ENCODE measurements at places on chromosomes 3 and 15.

- DNase-seq: no peak
Measured at GRCh38 chr3:133371676-133372075, 28.2 kb upstream of the BFSP2 start.

- no peak for DNase-seq
Measured at GRCh38 chr3:13251166-13251903, 168.8 kb downstream of the NUP210 start.

DNA sequence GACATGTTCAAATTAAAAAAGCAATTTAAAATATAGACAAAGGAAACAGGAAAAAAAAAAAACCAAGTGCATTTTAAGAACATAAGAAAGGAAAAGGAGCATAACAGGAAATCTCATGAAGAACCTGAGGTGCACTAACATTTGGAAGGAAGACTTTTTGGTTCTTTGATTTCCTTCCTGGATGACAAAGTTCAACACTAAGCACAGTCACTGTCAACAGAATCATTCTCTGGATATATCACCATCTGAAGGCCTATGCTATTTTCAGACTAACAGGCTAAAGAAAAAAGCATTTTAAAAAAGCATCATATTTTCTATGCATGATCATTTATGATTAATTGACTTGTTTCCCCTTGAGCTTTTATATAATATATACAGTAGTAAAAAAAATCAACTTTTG is 349.6 kb downstream of the PLCL2 start:
- no peak for DNase-seq

DNA sequence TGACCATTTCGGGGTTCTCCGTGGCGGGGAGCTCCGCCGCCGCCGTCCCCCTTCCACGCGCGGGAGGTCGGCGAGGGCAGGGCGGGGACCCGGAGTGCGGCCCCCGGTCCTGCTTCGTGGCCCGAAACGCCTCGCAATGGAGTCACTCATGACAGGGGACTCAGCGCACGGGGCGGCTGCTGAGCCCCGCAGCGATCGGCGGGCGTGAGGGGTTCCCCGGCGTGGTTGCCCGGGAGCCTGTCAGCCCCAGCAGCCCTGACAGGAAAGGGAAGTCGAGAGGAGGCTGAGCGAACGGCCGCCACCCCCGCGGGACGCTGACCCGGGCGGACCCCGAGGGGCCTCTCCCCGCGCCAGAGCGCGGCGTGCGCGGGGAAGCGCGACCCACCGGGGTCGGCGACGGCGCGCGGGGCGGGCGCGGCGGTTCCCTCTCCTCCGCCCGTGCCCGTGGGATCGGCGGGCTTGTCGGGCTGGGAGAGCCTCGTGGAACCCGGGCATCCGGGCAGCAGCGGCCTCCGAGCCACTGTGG is 564 bp upstream of the PIGZ start:
- DNase-seq: peak; percentile 41

DNA sequence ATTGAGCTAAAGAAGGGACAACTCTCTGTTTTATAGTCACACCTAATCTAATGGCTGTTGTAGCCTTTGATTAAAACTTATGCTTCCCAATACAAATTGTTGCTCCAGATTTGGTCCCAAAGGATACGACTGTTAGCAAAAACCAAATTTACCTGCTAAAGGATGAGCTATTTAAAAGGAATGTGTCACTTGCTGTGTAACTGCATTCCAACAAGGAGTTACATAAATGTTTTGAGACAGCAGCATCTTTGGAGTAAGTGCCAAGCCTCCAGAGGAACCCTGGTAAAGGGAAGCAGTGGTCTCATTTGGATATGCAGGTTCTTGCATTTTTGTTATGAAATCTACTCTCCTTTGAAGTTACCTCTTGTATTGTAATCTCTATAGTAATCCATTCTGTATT is 233.3 kb downstream of the THSD4 start:
- DNase-seq: no peak

DNA sequence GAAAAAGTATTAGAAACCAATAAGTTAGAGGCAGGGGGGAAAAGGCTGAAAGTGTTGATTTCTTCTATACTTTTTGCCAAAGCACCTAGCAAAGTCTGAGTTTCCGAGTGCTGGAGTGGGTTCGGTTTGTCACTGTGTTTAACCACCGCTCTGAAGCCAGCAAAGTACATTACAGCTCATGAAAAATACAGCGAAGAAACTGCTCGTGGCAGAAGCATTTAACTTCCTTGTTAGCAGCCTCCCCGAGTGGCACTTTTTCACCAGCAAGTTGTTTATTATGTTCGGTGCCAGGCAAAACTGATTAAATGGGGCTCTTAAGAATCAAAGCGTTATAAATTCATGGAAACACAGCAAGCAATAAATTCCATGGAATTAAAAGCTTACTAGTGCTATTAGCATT is 313.6 kb downstream of the FOXP1 start:
- DNase-seq: peak; percentile 6

GRCh38 chr3:138947495-138948121 is 591 bp downstream of the FOXL2NB start:
- DNase-seq: no peak

DNA sequence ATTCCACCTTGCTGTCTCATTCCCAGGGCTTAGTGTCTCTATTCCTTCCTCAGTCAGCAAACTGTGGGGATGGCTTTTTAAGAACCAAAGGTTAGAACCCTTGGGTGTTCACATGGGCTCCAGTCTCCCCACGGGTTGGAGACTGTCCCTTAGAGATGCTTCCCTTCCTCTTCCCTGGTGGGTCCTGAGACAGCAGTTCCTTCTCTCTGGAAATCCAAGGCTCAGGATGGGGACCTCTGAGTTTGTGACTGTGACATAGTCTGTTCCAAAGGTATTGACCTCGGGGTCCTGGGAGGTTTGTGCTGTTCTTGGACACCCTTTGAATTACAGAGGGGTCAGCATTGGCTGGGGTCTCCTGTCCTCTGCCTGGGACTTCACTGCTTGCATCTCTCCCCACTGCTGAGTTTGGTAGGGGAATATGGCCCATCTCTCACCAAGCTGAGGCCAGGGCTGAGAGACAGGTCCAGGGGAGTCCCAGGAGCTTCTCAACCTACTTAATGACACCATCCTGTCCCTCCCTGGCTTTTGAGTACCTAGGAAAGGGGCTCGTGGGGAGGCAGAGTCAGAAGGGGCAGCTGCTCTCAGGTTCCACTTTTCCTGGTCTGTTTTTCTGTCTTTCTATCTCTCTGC is 1.5 kb downstream of the GRM2 start:
- no peak for DNase-seq

DNA sequence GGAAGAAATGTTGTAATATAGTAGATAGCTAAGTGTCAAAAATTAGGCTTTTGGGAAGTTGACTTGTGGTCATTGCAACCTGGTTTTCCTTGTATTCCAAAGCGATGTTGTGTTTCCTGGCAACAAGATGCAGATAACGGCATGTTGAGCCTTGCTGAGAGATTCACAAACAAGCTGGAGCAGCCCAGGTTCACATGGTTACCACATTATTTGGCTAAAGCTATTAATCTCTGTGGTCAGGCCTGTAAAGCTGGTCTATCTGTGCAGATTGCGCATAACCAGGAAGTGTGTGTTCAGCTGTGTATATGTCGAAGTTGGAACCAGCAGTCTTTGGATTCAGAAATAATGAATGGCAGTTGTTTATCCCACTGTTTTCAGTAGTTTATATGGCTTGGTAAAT is 6.6 kb downstream of the TIPARP start:
- no peak for DNase-seq

DNA sequence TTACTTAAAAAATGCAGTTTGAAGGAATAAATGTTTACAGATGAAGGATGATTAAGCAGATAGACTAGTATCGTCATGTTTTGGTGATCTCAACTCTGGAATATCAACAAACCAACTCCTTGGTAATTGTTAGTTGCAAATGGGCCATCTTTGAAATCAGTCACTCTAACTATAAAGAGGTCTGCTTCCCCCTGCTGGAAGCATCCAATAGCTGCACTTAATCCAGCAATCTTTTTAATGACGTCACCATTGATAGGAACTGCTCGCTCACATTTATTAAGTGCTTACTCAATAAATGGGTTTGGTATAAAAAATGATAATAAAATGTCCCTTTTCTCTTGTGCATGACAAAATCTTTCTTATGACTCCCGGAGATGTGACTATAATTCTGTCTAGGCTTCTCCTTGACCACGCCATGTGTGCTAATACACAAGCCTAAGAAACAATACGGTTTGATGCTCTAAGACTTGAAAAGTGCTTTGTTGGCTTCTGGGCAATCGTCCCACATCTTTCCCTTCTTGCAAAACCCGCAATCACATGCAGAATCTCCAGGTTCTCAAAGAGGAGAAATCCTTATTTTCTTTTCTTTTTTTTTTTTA is 227.6 kb upstream of the POU1F1 start:
- DNase-seq: no peak

DNA sequence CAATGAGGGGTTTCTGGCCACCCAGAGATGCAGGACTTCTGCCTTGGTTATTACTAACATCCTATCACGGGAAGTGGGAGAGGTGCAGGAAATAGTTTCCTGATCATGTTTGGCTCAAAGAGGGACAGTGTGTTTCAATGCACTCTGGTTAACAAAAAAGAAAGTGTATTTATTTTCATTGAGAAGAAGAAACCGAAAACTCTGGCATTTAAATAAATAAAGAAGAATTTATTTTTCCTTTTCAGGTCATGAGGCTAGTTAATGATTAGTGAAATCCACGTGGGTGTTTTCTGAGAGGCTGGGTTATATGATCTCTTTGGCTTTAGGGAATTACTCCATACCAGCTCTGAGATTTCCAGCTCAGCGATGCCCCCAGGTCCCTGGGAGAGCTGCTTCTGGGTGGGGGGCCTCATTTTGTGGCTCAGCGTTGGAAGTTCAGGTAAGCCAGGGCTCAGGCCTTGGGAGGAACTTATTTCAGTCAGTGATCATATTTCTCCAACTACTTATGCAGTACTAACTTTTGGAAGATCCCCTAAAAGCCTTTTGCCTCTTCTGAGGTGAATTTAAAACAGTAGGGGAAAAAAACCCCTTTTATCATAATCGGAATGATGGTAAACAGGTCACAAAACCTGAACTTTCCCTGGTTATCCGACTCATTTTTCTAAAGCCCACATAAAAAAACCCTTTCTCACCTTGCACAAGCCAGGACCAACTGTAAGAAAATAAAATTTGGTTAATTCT is at the start of gene PLA1A:
Gene PLA1A, plus strand, starts transcription at position 338 of the 741 bp plus-strand sequence. Its CDS starts 29 bp downstream, at position 367.
- DNase-seq: no peak

- DNase-seq: no peak
Measured at GRCh38 chr15:70775160-70775559, 11.8 kb upstream of the UACA start.

DNA sequence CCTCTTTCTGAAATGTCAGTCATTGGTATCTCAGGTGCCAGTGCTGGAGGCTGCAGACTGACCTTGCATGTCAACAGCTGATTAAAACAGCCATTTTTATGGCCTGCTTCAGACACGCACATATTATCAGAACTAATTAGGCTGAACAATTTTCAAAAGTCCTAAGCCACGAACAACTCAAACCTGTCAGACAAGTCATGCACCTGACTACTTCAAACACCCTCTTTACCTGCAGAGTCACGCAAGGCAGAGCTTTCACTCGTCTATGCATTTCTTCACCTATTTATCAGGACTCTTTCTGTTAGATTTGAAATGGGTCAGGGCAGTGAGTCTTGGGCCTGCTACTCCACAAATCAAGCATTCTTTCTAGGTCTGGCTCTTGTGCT is 26.7 kb downstream of the CLK3 start:
- no peak for DNase-seq

- no peak for DNase-seq
Measured at GRCh38 chr15:22955544-22956119, 24.5 kb downstream of the CYFIP1 start.
